ENCODE measurements at places on chromosomes 13 and 19.

DNA sequence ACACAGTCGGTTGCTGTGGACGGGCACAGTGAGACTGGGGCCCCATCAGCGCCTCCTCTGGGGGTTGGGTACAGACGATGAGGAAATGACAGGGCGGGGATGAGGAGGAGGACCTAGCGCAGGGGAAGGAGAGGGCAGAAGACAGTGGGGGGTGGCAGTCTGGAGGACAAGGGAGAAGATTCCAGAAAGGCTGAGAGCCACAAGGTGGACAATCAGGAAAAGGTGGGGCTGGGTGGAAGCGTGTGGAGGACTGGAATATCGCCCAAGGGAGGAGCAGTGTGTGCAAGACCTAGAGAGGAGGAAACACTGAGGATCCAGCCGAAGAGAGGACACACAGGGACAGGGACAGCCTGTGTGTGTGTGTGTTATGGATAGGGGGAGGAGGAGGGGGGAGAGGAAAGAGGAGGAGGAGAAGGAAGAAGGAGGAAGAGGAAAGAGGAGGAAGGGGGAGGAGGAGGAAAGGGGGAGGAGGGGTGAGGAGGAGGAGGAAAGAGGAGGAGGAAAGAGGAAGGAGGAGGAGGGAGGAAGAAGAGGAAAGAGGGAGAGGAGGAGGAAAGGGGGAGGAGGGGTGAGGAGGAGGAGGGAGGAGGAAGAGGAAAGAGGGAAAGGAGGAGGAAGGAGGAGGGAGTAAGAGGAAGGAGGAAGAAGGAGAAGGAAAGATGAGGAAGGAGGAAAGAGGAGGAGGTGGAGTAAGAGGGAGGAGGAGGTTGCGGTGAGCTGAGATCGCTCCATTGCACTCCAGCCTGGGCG, 15.8 kb upstream of the GARIN5A start:
- peak; percentile 35 for DNase-seq

DNA sequence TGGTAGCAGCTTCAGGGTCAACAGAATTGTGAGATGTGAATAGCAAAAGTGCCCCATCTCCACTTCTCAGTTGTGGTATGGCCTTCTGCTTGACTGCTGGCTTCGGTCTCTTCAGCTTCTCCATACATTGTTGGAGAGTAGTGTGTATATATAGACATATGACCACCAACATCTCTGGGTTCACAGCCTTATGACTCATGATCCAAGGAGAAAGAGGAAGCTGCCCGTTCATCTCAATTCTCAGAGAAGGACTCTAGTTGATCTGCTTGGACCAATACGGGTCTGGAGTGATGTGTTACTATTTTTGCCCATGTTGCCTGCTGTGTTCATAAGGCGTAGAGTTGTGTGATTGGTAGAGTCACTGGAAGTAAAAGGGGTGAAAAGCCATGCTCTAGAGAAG, 3.6 kb upstream of the COMMD6 start:
- no peak for DNase-seq

DNA sequence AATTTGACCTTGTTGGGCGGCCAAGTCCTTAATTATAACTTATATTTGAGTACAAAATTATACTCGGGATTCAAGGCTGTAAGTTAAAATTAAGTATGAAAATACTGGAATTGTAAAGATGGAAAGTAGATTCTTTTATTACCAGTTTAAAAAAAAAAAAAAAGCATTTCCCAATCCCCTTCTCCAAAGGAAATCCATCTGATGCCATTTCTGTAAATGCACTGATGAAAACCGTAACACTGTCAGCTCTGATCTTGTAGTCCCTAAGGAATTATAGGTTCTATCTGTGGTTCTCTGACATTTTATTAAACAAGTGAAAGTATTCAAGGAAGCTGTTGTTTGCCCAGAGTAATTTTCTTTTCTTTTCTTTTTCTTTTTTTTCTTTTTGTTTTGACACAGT, 41.6 kb upstream of the HNRNPA1L2 start:
- DNase-seq, result no peak

DNA sequence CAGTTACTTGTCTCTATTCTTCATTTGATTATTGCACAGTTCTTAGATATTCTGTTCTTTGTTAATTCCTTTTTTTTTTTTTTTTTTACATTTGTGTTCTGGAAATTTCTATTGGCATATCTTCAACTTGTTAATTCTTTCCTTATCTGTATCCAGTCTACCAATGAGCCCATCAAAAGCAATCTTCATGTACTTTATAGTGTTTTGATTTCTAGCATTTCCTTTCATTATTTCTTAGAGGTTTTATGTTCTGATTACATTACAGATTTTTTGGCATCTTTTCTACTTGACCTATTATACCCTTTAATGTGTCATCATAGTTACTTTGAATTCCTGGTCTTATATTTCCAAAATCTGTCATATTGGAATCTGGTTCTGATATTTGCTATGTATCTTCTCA, 2194.8 kb downstream of the PCDH9 start:
- DNase-seq, result no peak

DNA sequence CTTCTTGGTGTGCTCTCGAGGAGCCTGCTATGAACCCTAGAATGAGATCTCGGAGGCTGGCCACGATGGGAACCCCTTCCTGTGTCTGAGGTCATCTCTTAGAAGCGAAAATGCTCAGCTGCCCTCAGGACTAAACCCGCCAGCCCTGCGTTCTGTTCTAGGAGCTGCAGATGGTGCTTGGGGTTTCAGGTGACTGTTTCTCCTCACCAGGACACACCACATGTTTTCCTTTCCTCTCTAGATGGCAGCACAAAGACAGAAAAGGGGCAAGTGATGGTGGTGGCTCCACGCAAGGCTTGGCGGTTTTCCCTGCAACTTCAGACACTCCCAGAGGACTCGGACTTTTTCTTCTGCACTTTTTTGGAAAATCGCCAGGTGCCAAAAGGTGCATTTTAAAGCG, 60.1 kb downstream of the RNASEH2B start:
- DNase-seq, result no peak

DNA sequence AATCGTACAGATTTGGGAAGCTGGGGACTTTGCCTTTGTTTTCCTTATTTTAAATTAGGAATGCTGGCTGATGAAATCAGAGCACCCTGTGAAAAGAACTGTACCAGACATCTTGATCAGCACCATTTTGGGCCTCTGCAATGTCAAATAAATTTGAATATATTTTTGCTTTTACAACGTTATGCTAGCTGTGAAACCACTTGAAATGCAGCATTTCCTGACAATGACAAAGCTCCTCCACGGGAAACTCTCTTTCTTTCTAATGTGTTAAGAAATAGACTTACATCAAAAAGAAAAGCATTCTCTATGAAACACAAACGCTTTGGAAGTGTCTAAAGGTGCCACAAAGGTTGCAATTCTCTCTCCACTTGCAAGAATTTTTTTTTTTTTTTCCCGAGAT, 47.1 kb upstream of the MAP3K10 start:
- no peak for DNase-seq

GRCh38 chr19:2477141-2477710, 1.3 kb downstream of the GADD45B start:
- DNase-seq, result no peak

DNA sequence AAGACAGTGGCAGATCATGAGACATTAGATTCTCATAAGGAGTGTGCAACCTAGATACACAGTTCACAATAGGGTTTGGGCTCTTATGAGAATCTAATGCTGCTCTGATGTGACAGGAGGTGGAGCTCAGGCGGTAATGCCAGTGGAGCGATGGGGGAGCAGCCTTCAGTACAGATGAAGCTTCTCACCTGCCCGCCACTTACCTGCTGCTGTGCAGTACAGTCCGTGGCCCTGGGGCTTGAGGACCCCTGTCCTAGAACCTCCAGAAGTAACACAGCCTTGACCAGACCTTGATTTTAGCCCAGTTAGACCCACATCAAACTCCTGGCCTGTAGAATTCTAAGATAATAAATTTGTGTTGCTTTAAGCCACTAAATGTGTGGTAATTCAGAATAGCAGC, 215.1 kb upstream of the MIR17HG start:
- DNase-seq, result no peak

DNA sequence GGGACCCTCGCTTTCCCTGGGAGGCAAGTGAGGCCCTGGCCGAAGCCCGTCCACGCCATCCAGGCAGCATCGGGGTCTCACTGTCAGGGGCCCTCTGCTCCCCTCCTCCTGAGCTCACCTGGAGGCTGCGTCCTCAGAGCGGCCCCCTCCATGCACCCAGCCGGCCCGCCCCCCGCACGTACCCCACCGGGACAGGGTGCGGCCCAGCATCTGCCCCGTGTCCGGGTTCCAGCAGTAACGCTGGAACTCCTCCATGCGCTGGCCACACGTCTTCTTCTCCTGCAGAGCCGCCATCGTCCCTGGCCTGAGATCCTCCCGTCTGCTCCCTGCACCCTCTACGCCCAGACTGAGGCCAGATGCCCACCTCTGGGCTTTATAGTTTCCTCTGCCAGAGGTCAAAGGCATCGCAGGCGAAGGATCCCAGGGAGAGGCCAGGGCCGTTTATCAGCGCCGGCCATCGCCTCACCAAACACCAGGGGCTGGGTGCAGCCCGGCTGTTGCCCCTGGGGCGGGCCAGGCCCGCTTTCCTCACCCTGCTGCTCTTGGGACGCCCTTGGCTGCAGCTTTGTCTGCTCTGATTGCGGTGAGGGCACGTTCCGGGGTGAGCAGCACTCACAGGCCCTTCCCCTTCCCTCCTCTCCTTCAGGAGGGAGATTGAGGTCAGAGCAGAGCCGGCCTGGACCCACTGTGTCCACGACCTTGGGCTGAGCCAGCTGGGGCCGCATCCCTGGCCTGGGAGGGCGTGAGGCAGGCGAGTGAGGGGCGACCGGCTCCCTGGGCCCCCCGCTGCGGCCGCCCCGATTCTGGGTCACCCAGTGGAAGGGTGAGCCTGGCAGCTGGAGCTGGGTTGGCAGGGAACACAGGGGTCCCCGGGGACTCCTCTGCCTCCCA, at the start of gene ATP4B:
ATP4B (minus strand) TSS at position 348 of the 891 bp plus-strand sequence; CDS start at position 294, 54 bp downstream.
- no peak for DNase-seq

- no peak for DNase-seq
Measured at GRCh38 chr13:112532837-112533745, 54.9 kb downstream of the TUBGCP3 start.

GRCh38 chr13:44180876-44181536, 192.6 kb upstream of the SERP2 start:
- no peak for DNase-seq

GRCh38 chr19:36489920-36490415, 607 bp upstream of the ZNF566 start:
- peak; percentile 49 for DNase-seq

DNA sequence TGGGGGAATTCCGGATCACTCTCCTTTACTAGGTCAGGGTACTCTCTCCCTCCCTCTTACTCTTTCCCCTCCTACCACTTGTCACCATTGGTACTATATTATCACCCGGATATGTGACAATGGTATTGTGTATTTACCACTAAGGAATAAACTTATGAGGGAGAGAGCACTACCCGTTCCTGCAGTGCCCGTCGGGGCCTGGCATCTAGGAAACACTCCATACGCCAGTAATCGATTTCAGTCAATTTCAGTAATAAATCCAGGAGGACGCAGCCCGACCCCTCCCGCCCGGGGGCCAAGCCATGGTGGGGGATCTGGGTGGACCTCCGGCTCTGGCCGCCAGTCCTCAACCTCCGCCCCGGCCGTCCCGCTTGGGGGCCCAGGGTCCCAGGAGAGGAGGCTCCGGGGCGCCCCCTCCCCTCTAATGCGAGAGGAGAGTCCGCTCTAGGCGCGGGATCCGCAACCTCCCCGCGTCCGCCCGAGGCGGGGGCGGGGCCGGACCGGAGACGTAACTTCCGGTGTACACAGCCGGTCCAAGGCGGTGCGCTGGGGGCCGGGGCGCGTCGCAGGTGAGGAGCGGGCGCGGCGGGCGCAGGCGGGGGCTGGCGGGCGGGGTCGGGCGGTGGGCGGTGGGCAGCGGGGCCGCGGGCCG, at the start of gene GARRE1:
GARRE1 (plus strand) TSS at position 509 of the 652 bp plus-strand sequence. CDS start 45,920 bp downstream, outside the sequence.
- peak; percentile 81 for DNase-seq

GRCh38 chr13:48232420-48233045, 473 bp upstream of the ITM2B start:
- no peak for DNase-seq

DNA sequence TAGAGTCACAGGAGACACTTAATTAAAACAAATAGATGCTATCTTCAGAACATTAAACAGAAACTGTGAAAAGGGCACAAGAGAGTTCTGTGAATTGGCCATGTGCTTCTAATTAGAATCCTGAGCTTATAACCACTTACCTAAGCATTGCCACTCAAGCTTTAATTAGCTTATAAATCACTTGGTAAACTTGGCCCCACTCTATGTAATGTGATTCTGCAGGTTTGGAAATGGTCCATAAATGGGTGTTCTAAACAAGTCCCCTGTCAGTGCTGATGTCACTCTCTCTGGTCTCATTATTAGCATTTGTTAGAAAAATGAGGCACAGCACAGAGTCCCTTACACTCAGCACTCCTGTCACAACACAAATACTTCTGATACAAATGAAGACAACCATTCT, 18.0 kb downstream of the ZNF91 start:
- no peak for DNase-seq

DNA sequence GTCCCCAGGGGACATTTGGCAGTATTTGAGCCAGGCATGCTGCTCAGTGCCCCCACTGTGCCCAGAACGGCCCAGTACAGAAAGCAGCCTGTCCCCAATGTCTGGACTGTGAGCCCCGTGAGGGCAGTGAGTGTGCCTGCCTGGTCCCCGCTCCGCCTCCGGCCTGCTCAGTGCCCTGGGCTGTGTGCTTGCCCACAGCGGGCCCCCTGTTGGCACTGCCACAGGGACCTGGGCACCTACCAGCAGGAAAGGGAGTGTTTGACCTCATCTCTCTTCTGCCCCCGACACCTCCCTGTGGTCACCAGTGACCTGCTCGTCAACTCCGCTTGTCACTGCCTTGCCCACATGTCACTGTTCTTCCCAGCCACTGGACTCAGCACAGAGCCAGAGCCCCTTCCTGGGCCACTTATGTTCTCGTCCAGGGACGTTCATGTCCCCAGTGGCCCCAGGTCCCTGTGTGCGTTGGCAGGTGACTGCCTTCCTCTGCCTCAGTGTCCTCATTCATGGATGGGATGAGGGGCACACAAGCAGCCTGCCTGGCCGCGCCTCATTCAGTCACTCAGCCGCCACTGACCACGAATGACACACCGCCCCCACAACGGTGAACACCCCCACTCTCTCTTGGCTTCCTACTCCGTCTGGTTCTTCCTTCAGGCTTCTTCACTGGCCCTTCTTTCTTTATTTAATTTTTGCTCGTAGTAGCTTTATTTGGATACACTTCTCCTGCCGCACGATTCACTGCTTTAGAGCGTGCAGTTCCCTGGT, 2.8 kb downstream of the FZR1 start:
- DNase-seq, result no peak

DNA sequence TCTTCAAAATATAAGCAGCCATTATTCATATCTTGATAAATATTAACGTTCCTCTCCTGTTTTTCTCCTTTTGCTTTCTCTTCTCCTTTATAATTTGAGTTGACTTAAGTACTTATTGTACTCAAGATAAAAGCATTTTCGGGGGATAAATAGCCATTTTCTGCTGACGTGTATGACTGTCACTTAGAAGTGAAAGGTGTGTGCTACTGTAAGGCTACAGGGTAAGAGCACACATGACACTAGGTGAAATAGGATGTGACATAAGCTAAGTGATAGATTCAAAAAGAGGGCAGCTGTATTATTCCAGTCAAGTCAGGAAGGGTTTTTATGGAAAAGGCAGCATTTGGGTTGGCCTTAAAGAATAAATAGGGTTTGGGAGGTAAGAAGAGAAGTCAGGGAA, 128.5 kb downstream of the GPC6 start:
- DNase-seq, result no peak

- no peak for DNase-seq
Measured at GRCh38 chr19:35733180-35734125, 8.8 kb downstream of the IGFLR1 start.

GRCh38 chr19:2727640-2727944, 6.4 kb upstream of the DIRAS1 start:
- DNase-seq, result no peak

Measured in stimulated activated CD4-positive, alpha-beta T cell treated with anti-CD3 and anti-CD28 coated beads, Interleukin-4, amount 100 ng/mL, for 48 hours (primary cell).